ENCODE measurements at places on chromosomes 3 and 15.
A peak's percentile ranks its signal among the peaks of the same experiment; 100 is the strongest.

DNA sequence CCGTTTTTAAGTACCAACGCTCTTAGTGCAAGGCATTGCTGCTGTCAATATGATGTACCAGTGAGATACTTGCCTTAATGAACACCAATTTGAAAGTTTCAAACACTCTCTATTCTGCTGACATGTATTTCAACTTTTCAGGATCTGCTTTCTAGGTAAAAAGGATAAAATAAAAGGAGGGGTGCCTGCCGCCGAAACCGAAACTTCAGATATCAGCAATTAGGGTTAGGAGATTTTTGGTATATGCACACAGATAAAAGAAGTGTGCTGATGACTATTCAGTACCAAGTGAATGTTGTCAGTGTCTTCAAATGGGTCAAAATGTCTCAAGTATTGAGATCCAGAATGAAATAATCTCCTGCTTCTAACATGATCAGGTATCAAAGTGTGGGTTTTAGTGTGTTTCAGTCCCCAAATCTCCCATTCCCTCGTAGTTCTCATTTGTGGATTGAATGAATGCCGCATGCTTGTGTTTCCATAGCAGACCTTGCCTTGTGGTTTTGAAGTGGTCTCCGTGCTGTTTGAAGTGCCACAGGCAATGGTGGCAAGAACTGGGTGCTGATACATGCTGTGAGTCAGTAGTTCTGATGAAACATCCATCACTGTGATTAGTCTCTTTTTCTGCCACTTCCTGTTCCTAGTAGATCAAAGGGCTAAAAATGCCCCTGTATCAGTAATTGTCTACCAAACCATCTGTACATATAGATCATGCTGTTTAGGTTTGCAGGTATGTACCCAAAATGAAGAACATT is 22.5 kb downstream of the CHST14 start:
- DNase-seq: peak; percentile 80

DNA sequence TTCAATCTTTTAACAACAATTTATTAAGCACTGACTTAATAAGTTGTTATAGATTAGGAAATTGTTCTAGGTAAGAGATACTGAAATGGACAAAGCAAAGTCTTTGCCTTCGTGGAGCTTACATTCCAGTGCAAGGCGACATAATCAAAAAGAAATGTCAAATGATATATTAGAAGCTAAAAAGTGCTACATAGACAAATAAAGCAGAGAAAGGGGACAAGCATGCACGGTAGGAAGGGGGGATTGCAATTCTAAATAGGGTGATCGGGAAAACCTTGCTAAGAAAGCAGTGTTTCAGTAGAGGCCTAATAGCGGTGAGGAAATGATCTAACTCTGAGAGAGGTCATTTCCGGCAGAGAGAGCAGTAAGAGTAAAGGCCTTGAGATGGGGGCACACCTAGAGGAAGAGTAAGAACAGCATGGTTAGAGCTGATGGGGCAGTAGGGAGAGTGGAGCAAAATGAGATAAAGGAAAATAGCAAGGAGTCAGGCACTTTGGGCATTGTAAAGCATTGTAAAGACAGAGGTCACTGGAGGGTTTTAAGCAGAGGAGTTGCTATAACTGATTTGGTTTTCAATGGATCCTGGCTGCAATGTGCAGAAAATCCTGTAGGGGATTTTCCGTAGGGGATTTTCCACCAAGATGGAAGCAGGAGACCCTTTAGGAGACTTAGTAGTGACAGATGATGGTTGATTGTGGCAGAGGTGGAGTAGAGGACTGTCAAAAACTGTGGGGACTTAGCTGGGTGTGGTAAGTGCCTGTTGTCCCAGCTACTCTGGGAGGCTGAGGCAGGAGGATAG is 71.7 kb upstream of the CFAP20DC start:
- DNase-seq: no peak

GRCh38 chr3:123444023-123444422 is 4.9 kb downstream of the ADCY5 start:
- DNase-seq: no peak

DNA sequence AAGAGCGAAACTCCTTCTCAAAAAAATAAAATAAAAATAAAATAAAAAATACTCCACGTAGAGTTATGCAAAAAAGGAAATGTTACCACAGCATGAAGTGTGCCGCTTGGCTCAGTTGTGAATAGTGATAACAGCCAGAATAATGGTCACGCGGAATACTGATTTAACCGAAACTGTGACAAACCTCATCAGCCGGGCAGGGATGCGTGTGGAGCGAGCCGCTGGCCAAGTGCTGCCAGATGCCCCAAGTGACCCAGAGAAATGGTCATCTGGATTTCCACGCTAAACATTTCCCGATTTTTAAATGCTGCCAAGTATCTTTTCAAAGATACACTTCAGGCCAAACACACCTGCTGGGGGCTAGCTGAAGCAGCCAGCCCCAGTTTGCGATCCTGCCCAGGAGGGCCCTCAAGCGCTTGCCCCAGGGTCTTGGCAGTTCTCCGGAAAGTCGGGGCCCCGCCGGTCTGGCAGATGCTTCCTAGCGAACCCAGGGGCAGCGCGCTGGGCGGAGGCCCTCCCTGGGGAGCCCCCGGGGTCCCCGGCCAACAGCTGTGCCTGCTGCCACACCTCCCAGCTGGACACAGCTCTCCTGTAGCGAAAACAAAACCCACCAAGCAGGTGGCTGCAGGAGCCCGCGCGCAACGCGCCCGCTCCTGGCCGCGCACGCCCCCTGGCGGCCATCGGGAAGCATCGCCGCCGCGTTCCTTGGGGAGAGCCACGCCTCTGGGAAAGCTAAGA is 35.1 kb downstream of the CMTM6 start:
- peak; percentile 79 for DNase-seq

- no peak for DNase-seq
These were observed 208.1 kb downstream of the VGLL3 start for GRCh38 chr3:86782866-86783265.

DNA sequence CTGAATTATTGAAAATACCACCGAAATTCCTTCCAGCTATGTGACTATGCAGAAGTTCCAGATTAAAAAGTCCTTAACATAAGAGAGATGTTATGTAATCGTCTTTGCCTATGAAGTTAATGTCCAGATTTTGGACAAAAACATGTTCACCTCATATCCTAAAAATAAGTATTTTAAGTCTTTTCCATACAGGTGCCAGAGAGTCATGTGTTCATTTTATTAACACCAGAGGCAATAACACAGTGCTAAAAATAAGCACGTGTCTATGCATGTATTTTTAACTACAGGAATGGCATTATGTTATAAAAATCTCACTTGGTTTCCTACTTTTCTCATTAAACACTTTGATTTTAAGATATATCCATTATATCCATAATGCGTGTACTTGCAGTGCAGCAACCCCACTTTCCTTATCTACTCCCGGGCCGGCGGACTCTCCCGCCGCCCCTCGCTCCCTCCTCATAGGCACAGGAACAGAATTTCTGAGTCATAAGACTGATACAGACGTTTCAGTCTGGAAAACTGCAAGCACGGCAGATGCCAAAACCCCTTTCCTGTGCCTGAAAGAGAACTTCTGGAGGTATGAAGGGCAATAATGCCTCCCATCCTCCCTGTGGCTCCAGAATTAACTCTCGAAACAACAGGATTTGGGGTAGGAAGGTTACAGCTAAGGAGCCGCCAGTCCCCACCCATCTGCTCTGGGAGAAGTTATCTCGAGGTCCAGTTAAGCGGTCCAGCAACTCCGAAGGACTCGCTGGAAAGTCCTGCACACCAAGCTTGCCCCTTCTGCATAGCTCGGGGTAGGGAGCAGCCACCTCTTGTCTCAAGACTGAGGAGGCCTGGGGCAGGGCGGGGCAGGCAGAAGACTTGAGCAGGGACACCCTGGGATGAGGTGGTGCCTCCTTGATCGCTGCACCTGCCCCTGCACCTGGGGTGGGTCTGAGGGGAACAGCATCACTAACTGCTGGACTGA is 22.3 kb upstream of the PSTPIP1 start:
- no peak for DNase-seq

GRCh38 chr15:30072630-30073029 is 10.1 kb upstream of the GOLGA8J start:
- no peak for DNase-seq

- no peak for DNase-seq
These were observed 50.7 kb downstream of the SST start for GRCh38 chr3:187619461-187619860.

DNA sequence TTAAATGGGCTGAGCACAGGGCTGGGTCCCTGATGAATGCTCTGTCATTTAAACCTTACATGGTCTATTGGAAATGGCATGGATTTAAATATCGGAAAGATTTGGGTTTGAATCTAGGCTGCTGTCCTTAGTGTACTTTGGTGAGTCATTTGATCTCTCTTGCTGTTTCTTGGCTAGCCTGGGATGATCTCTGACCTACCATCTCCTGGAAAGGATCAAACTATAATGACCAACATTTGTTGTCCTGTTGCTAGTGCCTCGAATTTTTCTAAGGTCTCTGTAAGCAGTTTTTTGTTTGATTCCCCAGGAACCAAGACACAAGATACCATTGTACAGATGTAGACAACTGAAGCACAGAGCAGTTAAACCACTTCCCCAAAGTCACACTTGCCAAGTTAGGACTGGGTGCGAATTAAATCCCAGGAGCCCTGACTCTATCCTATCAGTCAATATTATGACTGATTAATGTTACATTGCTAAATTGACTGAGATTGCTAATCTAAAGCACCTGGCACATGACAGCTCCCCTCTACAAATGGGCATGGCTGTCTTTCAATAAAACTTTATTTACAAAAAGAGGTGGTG is 244.9 kb upstream of the MCTP2 start:
- no peak for DNase-seq

DNA sequence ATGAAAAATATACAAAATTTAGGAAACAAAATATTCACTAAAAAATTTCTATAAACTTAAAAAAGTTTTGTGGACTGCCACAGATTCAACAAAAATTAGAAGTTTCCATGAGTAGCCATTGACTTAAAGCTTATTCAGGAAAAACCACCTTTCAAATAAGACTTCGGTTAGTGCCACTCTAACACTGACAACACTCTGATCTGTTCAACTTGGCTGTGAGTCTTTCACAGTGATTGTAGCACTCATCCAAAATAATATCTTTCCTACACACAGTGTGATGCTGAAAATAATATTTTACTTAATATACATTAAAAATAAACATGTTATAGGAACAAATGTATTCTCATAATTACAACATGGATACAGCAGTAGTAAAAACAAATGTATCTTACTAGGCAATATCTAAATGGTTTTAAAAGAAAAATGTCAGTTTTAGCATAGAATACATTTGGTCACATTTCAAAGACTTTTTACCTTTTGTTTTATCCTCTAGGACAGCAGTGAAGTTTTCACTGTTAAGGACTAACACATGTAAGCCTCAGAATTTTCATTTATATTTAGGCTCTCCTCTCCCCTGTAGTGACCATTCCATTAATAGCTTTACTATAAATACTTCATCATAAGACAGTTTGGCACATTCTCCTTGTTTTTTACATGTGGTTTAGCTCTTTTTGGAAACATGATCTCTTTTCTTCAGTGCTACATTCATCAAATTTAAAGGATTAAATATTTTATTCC is at the start of gene ASB14:
Gene ASB14, minus strand, starts transcription at position 527 of the 738 bp plus-strand sequence. CDS start 652 bp downstream, outside the sequence.
- DNase-seq: no peak

- peak; percentile 60 for DNase-seq
These were observed 1.5 kb upstream of the RBM15B start for GRCh38 chr3:51389423-51390183.

GRCh38 chr3:183188895-183189462 is 26.4 kb upstream of the LAMP3 start:
- peak; percentile 24 for DNase-seq

DNA sequence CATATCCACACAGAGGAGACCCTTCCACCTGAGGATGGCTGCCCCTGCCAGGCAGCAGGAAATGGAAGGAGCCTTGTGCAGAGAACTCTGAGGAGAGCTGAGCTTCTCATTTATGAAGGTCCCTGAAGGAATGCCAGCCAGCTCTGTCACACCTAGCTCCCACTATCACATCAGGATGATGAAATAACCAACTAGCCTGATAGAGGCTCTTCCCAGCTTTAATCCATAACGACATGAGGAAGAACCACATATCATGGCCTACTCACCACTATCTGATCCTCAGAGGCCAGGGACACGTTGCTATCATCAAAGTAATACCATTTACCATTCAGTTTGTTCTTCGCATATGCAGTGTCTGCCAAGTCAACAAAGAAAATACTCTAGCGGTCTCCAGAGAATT is 1.5 kb upstream of the C3orf62 start:
- no peak for DNase-seq

- no peak for DNase-seq
These were observed 585 bp downstream of the KIF23 start for GRCh38 chr15:69414701-69415167.

GRCh38 chr3:57221883-57222282 is 5.6 kb upstream of the APPL1 start:
- no peak for DNase-seq

DNA sequence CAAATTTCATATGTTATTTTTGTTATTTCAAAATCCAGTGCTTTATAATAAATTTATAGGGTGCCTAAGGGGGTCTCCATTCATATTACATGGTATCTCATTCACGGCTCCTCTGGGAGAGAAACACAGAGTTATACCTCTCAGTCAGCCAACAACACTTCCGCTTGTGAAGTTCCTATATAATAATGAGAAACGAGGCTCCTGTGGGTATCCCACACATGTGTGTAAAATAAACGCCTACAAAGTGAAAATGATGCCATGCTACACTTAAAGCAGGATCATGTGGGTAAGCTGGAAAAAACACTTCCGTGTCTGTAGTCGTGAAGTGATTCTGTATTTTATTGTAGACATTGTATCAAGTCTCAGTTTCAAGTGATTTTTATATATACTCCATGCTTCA is 218.8 kb upstream of the ICE2 start:
- DNase-seq: no peak

DNA sequence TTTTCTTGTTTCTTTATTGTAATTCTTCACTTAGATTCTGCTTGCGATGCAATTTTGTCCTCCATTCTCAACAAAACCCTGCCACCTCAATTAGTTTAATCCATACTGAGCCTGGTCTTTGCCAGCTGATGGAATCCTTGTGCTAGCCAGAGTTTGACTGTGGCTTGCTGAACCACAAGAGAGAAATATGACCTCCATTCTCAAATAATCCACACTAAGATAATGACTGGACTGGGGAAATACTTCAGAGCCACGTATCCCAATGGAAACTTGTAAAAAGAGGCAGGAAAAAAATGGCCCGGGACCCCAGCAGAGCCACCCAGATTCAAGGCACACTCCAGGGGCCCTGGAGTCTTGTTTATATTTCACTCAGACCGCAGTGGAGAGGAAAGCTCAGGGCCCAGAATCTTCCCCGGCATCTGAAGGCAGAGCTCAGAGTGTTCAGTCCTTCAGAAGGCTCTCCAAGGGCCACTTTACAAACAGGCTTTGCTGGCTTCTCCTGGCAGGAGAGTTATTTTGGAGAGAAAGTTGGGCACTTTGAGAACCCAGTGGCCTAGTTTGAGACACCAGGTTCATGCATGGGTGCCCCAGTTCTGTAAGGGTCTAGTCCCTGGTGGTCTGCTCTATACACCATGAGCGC is 62.7 kb downstream of the SSUH2 start:
- DNase-seq: no peak

GRCh38 chr3:195869413-195870001 is 38.8 kb downstream of the TNK2 start:
- DNase-seq: no peak

- no peak for DNase-seq
These were observed 15.9 kb downstream of the ABTB1 start for GRCh38 chr3:127688416-127689265.

All from CD4-positive, alpha-beta T cell treated with Interleukin-2 at 100 ng/mL for 4 hours (primary cell).